Ureter (tissue), 1 donor: ENCODE measurements at places on chromosomes 16 and 17.

- DNase-seq: no peak
These were observed 13.7 kb downstream of the GJD3 start for GRCh38 chr17:40350689-40351358.

DNA sequence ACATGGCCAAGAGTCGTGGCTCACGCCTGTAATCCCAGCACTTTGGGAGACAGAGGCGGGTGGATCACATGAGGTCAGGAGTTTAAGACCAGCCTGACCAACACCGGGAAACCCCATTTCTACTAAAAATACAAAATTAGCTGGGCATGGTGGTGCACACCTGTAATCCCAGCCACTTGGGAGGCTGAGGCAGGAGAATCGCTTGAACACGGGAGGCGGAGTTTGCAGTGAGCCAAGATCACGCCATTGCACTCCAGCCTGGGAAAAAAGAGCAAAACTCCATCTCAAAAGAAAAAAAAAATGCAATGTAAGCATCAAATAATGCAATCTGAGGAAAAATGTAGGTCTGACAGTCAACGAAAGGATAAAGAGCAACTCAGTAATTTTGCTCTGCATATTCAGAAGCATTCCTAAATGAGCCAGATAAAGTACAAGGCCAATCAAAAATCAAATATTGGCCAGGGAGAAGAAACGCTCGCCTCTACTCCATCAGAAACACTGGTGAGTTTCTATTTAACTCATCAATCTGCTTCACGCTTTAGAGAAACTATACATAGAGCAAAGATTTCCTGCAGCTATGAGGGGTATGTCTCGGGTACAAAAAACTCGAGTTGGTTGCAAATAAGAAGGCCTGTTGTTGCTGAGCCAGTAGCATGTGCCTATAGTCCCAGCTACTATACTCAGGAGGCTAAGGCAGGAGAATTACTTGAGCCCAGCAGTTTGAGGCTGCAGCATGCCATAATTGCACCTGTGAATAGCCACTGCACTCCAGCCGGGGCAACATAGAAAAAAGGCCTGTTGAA, 3.7 kb downstream of the TXNDC11 start:
- no peak for DNase-seq

GRCh38 chr16:75038036-75038858, 39.4 kb downstream of the ZNRF1 start:
- no peak for DNase-seq

GRCh38 chr17:53166731-53167130, 656.0 kb upstream of the KIF2B start:
- no peak for DNase-seq

DNA sequence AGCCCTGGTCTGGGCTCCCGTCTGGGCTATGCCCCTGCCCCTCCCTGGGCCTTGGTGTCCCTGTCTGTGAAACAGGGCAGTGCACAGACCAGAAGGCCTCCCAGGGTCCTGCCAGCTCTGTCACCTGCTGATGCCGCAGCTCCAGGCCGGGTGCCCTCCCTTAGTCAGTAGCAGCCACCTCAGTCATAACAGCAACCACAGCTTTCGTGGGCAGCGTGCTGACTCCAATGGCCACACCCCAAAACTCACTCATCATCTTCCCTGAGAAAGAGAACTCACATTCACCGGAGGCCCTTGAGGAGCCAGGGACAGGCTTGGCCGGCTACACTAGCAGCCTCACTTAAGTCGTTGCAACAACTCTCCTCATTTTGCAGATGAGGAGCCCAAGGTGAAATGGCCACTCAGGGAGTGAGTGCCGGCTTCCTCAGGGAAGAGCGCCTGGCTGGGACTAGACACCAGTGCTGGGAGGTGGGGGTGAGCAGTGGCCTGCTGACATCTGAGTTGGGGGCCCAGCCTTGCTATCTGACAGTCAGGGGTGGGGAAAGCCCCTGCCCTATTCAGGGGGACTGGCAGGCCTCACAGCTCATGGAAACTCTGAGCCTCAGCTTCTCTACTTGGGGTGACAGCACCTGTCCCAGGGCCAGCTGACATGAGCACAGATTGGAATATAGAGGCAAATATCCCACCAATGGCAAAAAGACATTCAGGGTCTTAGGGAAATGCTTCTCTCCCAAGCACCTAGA, 22.6 kb downstream of the SLC5A10 start:
- no peak for DNase-seq

- no peak for DNase-seq
These were observed 727 bp upstream of the MBTPS1 start for GRCh38 chr16:84117494-84117843.
